ENCODE measurements at places on chromosomes 4 and X.

- DNase-seq = peak; percentile 32
Measured at GRCh38 chr4:112119353-112119783, 25.9 kb upstream of the FAM241A start.

DNA sequence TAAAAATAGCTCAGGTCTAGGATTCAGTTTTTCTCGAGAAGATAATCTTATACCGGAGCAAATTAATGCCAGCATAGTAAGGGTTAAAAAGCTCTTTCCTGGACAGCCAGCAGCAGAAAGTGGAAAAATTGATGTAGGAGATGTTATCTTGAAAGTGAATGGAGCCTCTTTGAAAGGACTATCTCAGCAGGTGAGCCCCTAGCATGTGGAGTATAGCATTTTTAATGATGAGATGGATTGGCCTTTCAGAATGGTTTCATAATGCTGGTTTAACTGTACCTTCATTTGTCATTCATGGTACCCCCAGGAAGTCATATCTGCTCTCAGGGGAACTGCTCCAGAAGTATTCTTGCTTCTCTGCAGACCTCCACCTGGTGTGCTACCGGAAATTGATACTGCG, 79.4 kb downstream of the SLC10A6 start:
- DNase-seq = no peak

DNA sequence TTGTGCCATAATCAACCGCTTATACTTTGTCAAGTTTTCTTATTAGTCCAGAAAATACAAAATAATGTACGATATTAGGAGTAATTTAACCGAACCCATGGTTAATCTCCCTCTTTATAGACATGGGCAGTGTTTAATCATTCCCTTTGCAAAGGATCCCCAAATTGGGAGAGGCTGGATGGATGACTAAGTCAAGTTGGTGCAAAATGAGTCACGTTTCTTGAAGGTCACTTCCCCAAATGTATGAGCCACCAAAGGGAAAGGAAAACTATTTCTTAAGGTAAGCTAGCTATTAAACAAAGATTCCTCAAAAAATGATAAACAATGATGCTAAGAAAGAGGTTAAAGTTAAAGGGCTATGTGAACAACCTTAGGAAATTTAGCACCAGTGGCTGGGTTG, 17.5 kb downstream of the MAML3 start:
- no peak for DNase-seq

DNA sequence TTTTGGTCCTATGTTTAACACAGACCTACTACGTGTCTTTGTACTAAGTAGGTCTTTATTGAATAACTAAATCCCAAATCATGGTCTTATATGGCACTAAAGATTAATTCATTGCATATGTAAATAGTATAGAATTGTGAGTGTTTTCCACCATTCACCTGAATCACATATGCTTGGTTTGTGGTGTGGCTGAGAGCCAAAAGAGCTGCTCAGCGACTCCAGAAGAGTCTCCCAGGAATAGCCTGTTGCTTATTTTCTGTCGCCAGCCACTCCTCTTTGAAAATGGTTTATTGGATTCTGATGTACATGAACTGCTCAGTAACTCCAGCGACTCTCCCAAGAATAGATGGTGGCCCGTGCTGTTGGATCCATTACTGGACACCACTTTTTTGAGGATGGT, 184.5 kb downstream of the CLCN4 start:
- DNase-seq = no peak

- no peak for DNase-seq
Measured at GRCh38 chr4:147839200-147839599, 107.3 kb downstream of the ARHGAP10 start.

GRCh38 chrX:39145859-39146258, 344.6 kb downstream of the MID1IP1 start:
- no peak for DNase-seq

GRCh38 chr4:111842336-111842735, 302.9 kb upstream of the FAM241A start:
- DNase-seq = no peak

DNA sequence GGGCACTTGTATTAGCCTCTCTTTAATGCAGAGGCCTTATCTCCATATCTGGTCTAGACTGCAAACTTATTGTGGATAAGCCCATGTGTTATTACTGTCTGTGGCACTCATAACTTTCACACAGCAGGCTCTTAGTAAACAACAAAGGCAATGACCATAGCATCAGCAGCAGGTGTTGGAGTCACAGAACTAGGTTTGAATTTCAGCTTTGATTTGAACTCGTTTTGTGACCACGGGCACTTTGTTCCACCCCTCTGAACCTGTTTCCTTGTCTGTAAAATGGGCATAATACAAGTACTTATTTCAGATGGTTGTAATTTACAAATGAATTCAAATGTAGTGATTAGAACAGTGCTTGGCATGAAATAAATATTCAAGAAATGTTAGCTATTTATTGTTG, 121.8 kb upstream of the C1GALT1C1 start:
- DNase-seq = no peak

GRCh38 chr4:45062935-45063545, 336.7 kb upstream of the GNPDA2 start:
- DNase-seq = no peak

GRCh38 chrX:134177527-134177926, 59.5 kb upstream of the CCDC160 start:
- DNase-seq = no peak

DNA sequence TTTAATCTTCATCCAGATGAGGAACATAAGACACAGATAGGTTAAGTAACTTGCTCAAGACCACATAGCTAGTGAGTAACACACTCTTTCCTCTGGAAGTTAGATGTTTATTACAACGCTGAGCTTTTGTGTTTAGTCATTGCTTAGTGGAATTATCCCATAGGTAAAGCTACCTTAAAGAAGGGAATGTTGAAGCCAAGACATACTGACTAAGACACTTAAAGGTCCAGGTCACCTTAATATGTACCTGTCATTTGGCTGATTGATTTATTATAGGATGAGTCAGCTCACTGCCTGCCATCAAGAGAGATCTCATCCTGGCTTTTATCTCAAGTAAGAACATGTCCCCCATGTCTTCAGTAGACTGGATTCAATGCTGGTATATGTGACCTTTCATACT, 53.4 kb downstream of the KDR start:
- DNase-seq = no peak

DNA sequence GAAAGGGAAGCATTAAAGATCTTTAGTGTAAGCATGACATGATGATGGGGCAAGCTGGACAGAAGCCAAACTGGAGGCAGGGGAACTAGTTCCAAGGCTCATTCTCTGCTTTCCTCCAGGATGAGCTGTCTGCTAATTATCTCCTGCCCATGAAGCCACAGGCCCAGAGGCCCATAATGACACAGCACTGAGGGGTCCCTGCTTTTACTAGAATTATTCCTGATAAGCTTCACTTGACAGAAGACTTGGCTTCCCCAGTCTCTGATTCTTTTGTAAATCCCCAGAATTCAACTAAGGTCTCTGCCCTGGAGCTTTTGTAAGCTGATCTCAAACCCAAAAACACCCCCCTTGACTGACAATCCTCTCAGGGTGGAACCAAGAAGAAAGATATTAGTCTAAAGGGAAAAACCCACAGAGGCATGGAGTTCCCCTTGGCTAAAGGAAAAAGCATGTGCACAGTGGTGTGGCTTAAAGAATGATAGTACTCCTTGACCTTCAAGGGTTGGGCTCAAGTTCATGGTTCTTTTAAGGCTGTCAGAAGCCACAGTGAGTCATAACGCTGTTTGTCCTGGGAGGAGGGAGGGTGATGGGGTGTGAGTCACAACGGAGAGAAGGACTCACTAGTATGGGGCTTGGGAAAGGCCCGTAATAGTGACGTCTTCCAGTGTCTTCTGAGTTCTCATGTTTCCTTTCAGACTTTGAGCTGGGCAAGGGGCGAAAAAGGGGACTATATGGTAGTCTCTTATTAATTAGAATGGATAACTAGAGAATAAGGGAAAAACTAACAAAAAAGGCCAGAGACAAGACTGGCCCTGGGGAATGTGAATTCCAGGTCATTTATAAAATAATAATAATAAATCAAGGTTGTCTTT, 146.0 kb upstream of the CPEB2 start:
- DNase-seq = peak; percentile 64

GRCh38 chr4:24980740-24981139, 50.0 kb downstream of the LGI2 start:
- no peak for DNase-seq

GRCh38 chr4:164304861-164305260, 449.1 kb upstream of the SMIM31 start:
- DNase-seq = no peak

GRCh38 chrX:93932471-93933220, 258.6 kb downstream of the FAM133A start:
- DNase-seq = no peak

Data from activated CD4-positive, alpha-beta memory T cell treated with anti-CD3 and anti-CD28 coated beads, Interleukin-2, amount 10 ng/mL, durations not matched to agents 7 days and 5 days (primary cell).